ENCODE measurements at places on chromosomes 2 and 18. TPM values are rescaled to one million over a fixed set of nuclear protein-coding genes. Genes with fewer than 3 reads are reported as not detected.

The KCNS3 gene
- total RNA-seq: 13.7 TPM

The ZAP70 gene
- 0.86 TPM for total RNA-seq

The SCN1A gene
- total RNA-seq: not detected

The CHRNA1 gene
- not detected for total RNA-seq

The LAMA1 gene
- total RNA-seq: 1.1 TPM

The LINC00305 gene
- total RNA-seq: not detected

The TMEM17 gene
- total RNA-seq: 0.90 TPM

The PLEKHH2 gene
- 4.7 TPM for total RNA-seq

The CYP1B1 gene
- 92.6 TPM for total RNA-seq

The CAPN13 gene
- not detected for total RNA-seq

The MROH2A gene
- not detected for total RNA-seq

The R3HDM1 gene
- total RNA-seq: 12.1 TPM

The SERPINB13 gene
- not detected for total RNA-seq

The UGT1A5 gene
- total RNA-seq: not detected

The GORASP2 gene
- 58.4 TPM for total RNA-seq

The RESP18 gene
- not detected for total RNA-seq

The GRB14 gene
- total RNA-seq: 4.4 TPM

The GPAT2 gene
- 3.9 TPM for total RNA-seq

The CCDC142 gene
- 13.6 TPM for total RNA-seq

The GAL3ST2 gene
- 1.1 TPM for total RNA-seq

The SLC8A1 gene
- total RNA-seq: 493 TPM

The C1QL2 gene
- not detected for total RNA-seq

The ASPRV1 gene
- 0.33 TPM for total RNA-seq

The POTEJ gene
- not detected for total RNA-seq

The OTX1 gene
- total RNA-seq: not detected

The PAPOLG gene
- total RNA-seq: 9.4 TPM

The CCDC178 gene
- not detected for total RNA-seq

The ELP2 gene
- total RNA-seq: 21.7 TPM

The FAM237A gene
- not detected for total RNA-seq

The KANSL3 gene
- 29.4 TPM for total RNA-seq

The CHRND gene
- total RNA-seq: not detected

The PLGLB1 gene
- total RNA-seq: 0.85 TPM

The EEF1B2 gene
- 212 TPM for total RNA-seq

The IL36A gene
- not detected for total RNA-seq
